Mesothelial cell of epicardium (in vitro differentiated cells): ENCODE measurements at places on chromosomes 5 and 9.

DNA sequence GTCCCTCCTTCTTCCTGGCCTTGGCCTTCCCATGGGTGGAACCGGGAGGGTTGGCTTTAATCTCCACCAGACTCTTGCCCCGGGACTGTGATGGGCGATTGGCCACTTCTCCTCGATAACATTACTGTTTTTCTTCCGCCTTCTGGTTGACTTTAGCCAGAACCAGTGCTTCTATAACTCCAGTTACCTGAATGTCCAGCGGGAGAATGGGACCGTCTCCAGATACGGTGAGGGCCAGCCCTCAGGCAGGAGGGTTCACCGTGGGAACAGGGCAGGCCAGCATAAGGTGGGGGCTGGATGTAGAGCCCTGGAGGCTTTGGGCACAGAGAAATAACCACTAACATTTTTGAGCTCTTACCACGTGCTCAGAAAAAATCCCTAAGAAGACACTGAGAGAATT lies 967 bp downstream of the ORM2 start:
- DNase-seq: no peak

GRCh38 chr5:37640088-37640487 lies 199.8 kb downstream of the GDNF start:
- DNase-seq: no peak

- DNase-seq: no peak
These were observed 72.0 kb downstream of the ACTBL2 start for GRCh38 chr5:57410374-57411320.

GRCh38 chr9:132690696-132691095 lies 20.4 kb downstream of the GTF3C4 start:
- DNase-seq: no peak

DNA sequence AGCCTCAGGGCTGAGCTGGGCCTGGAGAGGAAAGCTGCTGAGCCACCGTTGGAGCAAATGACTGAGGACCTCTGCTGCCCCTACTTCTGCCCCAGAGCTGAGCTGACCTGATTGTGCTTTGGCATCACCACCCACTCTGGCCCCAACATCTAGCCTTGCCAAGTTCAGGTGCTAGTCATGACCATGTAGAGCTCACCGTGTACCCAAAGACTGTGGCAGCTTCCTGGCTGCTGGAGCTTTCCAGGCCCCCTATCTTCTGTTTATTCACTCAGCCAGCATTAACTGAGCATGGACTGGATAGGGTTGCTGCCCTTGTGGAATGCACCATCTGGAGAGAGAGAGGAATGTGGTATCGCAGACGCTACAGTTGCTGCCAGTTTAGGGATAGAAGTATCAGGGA lies 49.1 kb downstream of the JADE2 start:
- DNase-seq: no peak
